ENCODE measurements at places on chromosomes 12 and 14.

DNA sequence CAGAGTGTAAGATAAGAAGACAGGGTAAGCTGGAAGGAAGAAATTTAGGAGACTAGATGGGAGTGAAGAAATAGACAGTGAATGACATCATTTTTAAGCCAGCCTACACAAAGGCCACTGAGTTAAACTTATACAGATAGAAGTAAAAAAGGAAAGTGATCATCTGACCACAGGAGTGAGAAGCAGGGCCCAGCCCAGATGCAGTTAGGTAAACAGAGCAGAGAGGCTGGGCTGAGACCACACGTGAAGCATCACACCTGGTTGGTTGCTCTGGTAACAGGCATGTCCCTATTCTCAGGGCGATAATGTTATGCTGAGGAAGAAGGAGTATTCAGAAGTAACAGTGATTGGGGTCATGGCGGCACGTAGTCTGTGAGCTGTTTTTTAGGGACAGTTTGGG lies 1079.4 kb downstream of the AACS start:
- no peak for DNase-seq

DNA sequence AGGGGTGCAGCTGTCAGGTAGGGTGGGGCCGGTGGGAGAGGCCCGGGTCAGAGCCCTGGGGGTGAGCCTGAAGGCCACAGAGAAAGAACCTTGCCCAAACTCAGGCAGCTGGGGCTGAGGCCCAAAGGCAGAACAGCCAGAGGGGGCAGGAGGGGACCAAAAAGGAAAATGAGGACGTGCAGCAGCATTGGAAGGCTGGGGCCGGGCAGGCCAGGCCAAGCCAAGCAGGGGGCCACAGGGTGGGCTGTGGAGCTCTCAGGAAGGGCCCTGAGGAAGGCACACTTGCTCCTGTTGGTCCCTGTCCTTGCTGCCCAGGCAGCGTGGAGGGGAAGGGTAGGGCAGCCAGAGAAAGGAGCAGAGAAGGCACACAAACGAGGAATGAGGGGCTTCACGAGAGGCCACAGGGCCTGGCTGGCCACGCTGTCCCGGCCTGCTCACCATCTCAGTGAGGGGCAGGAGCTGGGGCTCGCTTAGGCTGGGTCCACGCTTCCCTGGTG lies 10.5 kb downstream of the MMP14 start:
- no peak for DNase-seq

GRCh38 chr14:81400852-81401251 lies 728 bp upstream of the STON2 start:
- DNase-seq, result peak; percentile 75

DNA sequence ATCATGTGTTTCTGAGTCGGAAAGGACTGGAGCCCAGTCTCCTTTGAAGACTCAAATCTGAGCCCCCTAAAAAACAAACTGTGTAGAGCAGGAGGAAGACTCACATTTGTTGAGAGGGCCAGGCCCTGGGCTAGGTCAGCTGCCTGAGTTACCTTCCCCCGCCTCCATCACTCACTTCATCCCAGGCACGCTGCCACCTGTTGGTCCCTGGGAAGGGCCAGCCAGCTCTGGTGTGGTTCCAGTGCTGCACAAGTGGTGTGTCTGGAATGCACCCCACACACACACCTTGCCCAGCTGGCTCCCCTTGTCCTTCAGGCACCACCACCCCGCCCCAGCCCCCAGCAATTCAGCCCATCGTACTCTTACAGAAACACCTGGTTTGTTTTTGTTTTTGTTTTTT lies 9.0 kb downstream of the MVK start:
- no peak for DNase-seq

- no peak for DNase-seq
Measured at GRCh38 chr14:101186992-101187815, 283.7 kb upstream of the RTL1 start.

DNA sequence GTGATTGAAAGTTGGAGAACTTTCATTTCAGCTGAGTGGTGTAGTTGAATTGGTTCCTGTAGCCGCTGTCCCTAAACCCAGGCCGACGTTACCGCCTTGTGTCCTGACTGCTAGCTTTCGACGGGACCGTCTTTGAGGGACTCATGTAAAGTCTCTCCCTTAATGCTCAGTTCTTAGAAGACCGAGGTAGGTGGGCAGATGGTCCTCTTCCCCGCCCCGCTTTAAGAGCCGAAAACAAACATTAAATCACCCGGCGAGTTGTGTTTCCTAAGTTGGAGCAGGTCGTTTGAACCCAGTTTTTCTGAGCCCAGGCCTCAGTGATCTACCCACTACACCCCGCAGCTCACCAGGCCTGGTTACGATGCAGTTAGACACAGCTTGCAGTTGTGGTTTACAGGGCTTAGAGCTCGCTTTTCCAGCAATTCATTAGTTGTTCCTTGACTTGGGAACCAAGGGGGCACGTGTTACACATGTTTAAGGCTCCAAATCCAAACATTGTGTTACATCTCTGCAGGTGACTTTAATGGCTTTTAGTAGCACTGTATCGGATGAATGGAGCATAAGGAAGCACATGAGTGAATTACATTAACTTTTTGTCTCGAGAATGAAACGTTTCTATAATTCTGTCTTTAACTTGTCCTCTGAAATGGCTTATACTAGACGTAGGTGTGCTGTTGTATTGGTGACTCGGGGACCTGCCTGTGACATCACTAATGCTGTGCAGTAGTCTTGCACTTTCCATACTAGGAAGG lies 790 bp downstream of the NEDD1 start:
- peak; percentile 30 for DNase-seq

GRCh38 chr14:56808383-56809269 lies 1.7 kb downstream of the OTX2 start:
- DNase-seq, result no peak

DNA sequence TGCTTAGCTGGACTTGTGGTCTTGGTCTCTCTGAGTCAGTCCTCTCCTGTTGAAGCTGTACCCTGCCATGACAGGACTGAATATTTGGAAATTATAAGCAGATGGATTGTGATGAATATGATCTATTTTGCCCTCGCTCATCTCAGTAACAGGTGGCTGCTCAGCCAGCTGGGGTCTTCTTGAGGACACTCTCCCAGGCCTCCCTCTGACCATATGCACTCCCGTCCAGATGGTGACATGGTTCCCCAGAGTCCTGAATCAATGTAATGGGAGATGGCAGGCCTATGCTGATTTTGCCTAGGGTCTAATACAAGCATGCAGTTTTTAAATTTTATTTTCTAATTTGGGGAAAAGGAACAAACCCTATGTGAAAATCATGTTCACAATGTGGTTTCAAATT lies 63.1 kb upstream of the TRHDE start:
- DNase-seq, result no peak
